Activated T-cell treated with anti-CD3 and anti-CD28 coated beads for 24 hours (primary cell): ENCODE measurements at places on chromosomes 7 and 10.

GRCh38 chr7:76394957-76395356, 14.5 kb downstream of the SSC4D start:
- no peak for DNase-seq

DNA sequence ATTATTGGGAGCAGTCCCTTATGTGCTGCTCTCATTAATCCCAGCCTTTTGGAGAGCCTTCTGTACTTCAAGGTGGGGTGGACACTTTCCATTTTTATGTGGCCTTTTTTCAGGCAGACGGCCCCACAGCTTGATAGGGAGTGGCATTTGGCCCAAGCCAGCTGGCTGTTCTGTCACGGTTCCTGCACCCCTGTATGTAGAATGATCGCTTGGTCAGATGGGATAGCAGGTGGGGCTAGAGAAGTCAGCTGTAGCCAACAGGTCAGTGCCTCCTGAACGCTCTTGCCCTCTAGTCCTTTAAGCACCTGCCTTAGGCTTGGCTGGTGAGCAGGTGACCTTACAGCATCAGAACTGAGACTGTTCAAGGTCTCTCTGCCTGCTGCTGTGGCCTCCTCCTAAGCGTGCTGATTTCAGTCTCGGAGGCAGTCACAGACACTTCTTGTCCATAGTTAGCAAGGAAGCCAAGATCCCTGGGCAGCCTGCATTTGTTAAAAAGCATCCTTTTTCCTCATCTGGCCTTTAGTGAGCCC, 95.3 kb downstream of the LRRC4 start:
- no peak for DNase-seq

DNA sequence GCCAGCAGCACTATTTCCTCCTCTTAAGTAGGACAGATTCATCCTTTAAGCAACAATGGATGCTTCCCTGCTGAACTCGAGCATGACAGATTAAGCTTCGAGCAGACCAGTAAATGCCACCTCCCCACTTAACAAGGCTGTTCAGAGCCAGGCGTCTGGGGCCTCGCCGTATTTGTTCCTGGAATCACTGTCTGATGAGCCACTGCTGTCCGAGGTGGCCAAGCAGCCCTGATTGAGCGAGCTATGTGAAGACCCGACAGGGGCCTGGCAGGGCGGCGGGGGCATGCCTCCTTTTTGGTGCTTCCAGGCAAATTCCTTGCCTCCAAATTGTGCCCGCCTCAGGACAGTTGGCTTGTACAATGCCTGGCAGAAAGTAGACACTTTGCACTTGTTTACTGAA, 862.6 kb downstream of the NRG3 start:
- no peak for DNase-seq

- no peak for DNase-seq
Observed at GRCh38 chr10:58886406-58886805, 290.0 kb upstream of the PHYHIPL start.

DNA sequence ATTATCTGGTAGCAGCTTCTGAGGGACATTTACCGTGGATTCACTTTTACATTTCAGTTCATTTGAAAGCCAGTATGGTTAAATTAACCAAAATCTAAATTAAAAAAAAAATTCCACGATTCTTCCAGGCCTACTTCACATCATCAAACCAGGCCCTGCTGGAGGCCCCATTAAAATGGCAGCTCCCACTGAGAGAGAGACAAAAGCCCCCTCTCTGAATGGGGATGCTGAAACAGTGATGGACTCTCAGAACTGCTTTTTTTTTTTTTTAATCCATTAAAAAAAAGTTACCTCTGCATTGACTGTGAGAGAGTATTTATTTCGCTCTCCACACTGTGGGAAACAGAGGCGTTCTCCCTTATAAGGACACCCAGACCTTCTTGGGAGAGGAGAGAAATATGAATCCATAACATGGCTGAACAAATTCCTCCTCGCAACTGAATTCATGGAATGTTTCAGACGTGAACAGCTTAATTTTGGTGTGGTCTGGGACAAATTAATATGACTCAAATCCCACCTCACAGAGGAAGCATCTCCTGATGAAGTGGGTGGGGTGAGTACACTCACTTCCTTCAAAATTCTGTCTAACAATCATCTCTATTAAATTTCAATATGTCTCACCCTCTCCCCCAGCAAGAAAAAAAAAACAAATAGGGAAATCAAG, 73.5 kb downstream of the SAMD9 start:
- DNase-seq, result no peak

- DNase-seq, result no peak
Observed at GRCh38 chr7:25664593-25664992, 436.3 kb upstream of the NPVF start.

DNA sequence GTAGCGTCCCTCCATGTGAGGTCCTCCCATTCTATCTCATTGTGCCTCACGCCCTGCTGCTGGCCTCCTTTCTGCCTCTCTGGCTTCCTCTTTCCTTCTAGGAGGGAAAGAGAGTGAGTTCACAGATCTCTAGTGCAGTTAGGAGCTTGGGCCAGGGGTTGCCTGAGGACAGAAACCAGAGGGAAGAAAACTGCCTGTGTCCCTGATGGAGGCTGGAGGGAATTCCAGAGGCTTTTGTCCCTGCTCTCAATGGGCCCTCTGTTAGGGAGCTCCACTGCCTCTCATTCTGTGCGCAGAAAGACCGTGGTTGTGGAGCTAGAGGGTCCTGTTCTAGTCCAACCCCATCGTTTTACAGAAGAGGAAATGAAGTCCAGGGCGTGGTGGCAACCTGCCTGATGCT, 4.6 kb downstream of the MARVELD1 start:
- DNase-seq, result no peak

- no peak for DNase-seq
Observed at GRCh38 chr7:18189500-18190126, 162.0 kb upstream of the PRPS1L1 start.

DNA sequence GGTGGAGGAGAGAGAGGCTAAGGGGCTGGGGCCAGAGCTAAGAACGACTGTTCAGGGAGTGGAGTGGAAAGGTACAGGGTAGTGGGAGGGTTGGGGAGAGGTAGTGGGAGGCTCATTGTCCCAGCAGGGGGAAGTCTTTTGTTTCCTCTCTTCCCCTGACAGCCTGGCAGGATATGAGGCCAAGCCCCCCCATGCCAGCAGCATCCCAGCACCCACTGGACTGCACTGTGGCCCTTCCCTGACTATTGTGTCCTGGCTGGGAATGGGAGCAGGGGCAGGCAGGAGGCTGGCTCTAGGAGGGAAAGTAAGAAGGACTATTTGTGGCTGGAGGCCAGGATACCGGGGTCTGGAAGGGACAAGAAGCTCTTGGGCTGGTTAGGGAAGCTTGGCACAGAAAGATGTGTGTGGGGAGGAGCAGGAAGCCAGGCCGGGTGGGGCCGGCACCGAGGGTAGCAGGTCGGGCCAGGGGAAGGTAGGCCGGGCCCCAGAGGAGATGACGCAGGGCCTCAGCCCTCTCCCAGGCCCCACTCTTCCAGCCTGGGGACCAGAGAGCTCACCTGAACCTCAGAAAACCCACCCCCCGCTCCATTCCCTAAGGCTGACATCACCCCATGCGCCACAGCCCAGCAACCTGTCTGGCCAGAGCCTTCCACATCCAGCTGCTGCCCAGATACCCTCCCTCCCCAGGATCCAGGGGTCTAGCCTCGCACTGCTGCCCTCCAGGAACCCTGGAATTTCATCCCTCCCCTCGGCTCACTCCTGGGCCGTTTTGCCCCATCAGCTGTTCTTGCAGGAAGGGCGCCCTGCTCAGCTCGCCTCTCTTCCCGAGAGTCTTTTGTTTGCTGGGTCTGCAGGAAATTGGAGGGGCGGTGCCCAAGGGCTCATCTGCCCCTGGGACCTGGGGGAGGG, 8.8 kb upstream of the EPHB4 start:
- no peak for DNase-seq

DNA sequence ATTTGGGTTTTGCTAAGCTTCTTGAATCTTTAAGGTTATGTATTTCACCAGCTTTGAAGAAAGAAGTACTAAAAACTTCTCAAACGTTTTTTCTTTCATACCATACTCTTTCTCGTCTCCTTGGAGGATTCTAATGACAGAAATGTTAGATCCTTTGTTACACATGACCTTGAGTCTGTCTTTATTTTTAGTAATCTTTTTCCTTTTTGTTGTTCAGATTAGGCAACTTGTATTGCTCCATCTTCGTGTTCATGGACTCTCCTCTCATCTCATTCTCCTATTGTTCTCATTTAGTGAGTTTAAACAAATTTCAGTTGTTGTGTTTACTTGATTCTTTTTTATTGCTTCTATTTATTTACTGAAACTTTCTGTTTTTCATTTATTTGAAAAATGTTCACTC, 73.7 kb downstream of the WDFY4 start:
- DNase-seq, result no peak

- DNase-seq, result no peak
Observed at GRCh38 chr10:113340282-113340681, 212.6 kb upstream of the HABP2 start.
